ENCODE measurements at places on chromosomes 2 and 18.

- no peak for DNase-seq
Measured at GRCh38 chr2:118918017-118918416, 24.0 kb upstream of the MARCO start.

DNA sequence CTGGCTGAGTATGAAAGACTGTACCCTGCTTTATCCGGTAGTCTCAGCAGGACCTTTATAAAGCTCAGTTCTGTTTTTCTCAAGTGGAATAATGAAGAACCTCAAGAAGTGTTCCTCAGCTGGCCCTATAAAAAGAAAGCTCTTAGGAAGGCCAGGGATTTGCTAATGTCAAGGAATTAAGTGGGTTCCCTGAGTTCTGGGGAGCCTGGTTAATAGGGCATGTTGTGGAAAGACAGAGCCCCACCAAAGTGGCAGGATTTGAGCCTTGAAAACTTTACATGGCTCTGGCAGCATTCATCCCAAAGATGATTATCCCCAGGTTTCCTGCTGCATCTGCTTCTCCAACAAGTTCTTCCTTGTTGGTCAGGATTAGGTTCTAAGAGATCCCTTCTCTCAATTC is 6.9 kb upstream of the DYSF start:
- DNase-seq: no peak

GRCh38 chr2:18422432-18423165 is 137.9 kb downstream of the RDH14 start:
- no peak for DNase-seq

GRCh38 chr2:227293531-227293930 is 31.5 kb upstream of the MFF start:
- DNase-seq: no peak

DNA sequence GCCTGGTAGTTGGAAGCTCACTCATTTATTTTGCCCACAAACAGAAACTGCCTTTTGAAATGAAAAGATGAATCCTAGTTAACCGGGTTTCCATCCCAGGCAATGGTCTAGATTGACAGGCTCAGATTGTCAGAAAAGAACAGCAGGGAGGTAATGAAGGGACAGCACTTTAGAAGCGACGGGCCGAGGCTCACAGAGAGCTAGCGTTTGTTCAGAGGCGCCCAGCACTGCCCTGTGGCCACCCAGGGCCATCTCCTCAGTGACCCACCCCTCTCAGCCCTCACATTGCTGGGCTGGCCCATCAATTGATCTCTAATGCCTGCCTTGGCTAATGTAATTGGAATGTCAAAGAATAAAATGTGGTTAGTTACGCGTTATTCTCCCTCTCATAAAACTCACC is 304.8 kb downstream of the CDCA7 start:
- no peak for DNase-seq

GRCh38 chr2:204770735-204771134 is 225.5 kb downstream of the PARD3B start:
- DNase-seq: no peak

DNA sequence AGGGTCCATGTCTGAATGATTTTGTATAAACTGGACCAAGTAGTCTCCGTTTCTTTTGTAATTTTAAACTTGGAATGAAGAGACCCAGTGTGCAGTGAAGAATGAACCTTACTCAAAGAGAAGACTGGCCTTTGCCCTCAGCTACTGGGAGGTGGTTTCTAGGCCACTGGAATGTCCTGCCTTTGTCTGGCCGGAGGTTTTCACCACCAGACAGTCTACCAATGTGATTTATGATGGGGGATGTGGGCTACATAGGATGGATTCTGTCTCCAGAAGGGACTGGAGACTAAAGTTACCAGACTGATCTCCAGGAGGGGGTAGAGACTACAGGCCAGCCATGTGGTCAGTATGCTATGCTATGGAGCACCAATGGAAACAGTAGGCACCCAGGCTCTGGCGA is 42.8 kb upstream of the RAB31 start:
- no peak for DNase-seq

GRCh38 chr2:232897598-232898408 is 27.7 kb downstream of the SNORC start:
- DNase-seq: no peak

DNA sequence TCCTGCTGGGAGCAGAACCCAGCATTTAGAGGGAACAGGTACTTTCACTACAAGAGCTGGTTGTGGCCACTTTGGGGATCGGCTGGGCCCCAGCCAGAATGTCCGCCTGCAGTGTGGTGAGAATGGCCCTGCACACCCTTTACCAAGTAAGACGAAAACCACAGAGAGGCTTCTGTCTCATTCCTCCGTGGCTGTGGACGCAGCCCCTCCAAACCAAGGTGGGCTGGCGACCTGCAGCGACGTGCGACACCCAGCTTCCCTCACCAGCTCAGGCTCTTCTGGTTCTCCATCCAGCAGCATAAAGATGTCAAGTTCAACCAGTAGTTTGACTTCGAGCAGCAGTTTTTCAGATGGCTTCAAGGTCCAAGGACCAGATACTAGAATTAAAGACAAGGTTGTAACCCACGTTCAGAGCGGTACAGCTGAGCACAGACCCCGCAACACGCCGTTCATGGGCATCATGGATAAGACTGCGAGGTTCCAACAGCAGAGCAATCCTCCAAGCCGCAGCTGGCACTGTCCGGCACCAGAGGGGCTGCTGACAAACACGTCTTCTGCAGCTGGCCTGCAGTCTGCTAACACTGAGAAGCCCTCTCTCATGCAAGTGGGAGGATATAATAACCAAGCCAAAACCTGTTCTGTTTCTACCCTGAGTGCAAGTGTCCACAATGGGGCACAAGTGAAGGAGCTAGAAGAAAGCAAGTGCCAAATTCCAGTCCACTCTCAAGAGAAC is 56.2 kb downstream of the WDSUB1 start:
- DNase-seq: no peak

DNA sequence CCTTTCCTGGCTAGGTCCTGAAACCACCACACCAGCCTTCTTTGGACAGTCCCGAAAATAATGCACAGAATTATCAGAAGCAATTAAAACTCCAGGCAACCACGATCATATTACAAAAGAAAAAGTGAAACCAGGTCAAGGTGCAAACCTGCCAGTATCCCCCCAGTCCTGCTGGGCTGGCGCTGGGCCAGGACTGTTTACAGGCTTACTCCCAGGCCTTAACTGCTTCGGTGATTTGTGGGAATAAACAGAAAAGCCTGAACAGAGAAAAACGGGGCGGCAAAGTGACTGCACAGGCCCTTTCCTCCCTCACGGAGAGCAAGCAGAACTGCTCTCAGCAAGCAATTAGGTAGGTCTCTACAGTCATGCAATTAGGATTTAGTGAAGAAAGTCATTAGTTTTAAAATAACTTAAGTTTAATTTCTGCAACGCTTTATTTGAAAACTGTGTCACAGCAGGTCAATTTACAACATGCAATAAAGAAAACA is 1.3 kb downstream of the HDAC4 start:
- peak; percentile 35 for DNase-seq

- no peak for DNase-seq
Measured at GRCh38 chr18:77635451-77635850, 385.8 kb downstream of the GALR1 start.

- DNase-seq: no peak
Measured at GRCh38 chr2:239522002-239522739, 121.4 kb upstream of the HDAC4 start.

DNA sequence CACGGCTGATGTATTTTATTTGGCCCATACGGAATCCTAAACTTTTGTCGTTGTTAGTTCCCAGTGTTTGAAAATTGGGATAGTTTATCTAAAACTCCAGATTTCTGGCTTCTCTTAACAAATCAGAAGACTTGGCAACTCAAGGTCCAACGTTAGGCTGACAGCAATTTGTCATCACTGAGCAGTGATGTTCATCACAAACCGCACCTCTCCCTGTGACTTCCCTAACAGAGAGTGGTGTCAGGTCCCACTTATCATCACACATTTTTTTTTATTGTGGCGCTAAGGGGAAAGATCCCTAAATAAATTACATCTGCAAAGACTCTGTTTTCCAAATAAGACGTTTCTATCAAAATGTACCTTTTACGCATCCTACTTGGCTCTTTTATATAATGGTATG is 55.7 kb downstream of the RASGRP3 start:
- no peak for DNase-seq

DNA sequence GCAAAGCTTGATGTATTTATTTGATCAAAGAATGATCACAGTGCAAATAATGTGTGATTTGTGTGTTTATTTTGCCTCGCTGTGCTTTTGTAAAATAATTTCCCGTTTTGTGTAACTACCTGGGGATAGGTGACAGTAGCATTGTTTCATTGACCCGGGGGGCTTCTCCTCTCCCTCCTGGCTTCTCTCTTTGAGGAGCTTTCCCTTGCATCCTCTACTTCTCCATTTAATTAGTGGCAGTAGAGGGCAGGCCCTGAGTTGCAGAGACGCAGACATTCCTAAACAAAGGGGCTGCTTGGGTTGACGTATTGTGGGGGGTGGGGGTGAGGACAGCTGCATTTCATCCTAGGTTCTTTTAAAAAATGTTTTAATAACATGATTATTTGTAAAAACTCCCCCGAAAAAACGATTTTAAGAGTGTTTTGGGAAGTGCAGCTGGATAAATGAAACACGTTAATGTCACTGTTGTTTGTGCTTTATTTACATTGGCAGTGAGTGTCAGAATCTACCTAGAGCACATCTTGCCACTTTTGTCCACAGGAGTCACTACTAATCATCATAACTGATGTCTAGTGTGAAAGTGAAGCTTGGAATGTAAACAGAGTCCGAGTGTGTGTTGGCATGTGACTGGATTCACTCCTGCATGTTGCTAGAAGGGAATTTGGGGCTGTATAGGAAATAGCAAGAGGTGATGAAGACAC is 2.2 kb downstream of the NEDD4L start:
- DNase-seq: no peak

GRCh38 chr2:9271691-9272090 is 65.1 kb downstream of the ASAP2 start:
- no peak for DNase-seq

- no peak for DNase-seq
Measured at GRCh38 chr2:46353509-46353908, 56.3 kb downstream of the EPAS1 start.

GRCh38 chr2:133194362-133194655 is 374.0 kb downstream of the NCKAP5 start:
- DNase-seq: no peak

- no peak for DNase-seq
Measured at GRCh38 chr2:217966423-217967070, 36.2 kb downstream of the TNS1 start.

GRCh38 chr2:213121690-213122089 is 29.7 kb downstream of the IKZF2 start:
- DNase-seq: no peak

DNA sequence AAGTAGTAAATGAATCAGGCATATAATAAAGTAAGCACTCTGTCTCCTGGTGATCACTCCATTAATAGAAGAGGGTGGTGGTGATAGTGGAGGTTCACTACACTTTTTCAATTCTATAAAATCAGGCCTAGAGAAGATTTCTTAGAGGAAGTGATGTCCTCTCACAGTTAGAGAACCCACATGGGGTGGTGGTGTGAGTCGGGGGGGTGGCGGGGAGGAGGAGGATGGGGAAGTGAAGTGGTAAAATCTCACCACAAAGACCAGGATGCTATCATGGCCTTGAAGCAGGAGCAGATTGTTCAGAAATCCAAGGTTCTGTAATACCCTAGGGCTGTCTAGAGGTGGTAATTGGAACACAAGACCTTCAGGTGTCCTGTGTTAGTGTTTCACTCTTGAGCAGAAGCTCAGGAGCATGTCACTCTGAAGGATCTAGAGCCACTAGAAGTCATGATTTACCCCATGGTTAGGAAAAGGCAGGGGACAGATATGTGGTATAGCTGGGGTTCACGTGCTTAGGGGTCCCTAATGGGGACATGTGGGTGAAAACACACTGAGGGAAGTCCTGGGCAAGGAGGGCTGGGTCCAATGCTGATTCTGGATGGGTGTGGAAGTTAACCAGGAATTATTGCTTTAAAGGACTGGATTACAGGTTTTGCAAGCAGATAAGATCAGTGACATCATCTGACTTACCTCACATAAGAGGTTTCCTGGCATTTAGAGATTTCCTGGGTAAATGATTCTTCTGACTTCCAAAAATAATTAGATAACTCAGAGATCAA is 31.0 kb downstream of the RNF125 start:
- peak; percentile 19 for DNase-seq

GRCh38 chr2:237581751-237582746 is 8.5 kb downstream of the RAB17 start:
- peak; percentile 48 for DNase-seq

GRCh38 chr2:176415937-176416499 is 146.8 kb downstream of the MTX2 start:
- DNase-seq: no peak

DNA sequence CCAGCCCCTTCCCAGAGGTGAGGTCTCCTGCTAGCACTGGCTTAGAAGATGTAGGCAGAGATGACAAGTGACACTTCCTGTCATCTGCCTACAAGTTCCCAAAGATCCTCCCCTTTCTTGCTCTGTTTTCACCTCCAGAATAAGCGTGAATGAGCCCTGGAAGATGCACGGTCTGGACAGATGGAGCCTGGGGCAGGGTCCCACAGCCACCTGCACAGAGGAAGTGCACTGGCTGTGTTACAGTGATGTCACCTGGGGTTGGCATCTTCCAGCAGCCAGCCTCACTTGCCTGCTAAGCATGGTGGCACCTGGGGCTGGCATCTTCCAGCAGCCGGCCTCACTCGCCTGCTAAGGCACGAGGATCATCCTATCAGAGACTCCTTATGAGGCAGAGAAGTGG is 32.3 kb downstream of the TMEM18 start:
- DNase-seq: no peak

- DNase-seq: no peak
Measured at GRCh38 chr2:128219891-128220290, 98.8 kb downstream of the HS6ST1 start.

DNA sequence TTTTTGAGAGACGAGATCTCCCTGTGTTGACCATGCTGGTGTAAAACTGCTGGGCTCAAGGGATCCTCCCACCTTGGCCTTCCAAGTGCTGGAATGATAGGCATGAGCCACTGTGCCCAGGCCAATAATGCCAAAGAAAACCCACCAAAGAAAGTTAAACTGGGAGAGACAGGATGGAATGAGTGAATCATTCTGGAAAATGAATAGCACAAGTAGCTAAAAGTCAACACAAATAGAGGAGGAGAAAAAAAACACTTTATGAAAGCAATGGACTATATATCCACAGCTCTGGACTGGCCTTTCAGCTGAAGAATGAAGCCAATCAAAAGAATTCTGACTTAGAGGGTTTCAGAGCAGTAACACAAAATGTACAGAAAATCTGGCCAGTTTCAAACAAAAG is 23.9 kb downstream of the IAH1 start:
- no peak for DNase-seq

Data from CD4-positive, alpha-beta T cell (primary cell).